Omental fat pad (tissue), 4 donors: ENCODE measurements at places on chromosomes 6 and 20.

DNA sequence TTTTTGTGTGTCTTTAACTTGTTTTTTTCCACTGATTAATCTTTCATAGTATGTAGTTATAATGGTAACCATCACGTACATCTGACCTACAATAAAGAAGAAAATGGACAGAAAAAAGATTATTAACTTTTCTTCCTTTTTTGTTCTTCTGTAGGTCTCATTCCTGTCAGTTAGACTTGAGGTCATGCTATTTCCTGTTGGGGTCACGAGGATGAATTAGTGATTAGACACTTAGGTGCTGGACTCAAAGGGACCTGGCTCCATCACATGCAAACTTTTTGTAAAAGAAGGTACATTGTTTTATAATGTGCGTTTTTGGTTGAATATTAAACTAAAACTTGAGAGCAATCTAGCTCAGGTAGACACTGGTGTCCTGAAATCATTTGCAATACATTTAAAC is 14.8 kb downstream of the MARCKS start:
- DNase-seq: no peak

GRCh38 chr6:51618563-51618962 is 468.9 kb downstream of the PKHD1 start:
- DNase-seq: no peak

- DNase-seq: no peak
Observed at GRCh38 chr6:139251691-139252390, 40.0 kb downstream of the TXLNB start.

DNA sequence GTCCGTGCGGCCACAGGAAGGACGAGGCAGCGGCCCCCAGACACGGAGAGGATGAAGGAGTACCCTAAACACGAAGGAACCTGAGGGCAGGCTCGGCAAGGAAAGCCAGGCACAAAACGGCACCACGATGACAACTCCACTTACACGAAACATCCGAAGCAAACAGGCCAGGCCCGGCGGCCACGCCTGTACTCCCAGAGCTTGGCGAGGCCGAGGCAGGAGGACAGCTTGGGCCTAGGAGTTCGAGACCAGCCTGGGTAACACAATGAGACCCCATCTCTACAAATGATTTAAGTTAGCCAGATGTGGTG is 13.4 kb downstream of the KCNQ2 start:
- no peak for DNase-seq

- DNase-seq: no peak
Observed at GRCh38 chr20:22450537-22450936, 133.8 kb downstream of the FOXA2 start.

DNA sequence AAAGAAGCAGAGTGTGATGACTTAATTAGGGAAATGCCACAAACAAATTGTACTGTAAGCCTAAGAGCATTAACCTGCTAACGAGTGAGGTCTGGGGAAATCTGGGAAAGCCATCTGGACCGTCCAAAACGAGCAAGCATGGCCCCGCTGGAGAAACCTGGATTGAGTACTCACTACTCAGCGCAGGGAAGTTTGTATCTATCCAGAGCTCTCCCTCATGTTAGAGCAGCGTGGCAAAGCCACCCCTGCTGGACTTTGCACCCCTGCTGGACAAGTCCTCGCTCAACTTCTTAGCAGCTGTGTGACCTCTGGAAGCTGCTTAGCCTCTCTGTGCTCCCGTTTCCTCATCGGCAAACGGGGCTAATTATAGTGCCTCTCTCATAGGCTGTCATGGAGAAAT is 37.3 kb downstream of the PSMG4 start:
- no peak for DNase-seq

DNA sequence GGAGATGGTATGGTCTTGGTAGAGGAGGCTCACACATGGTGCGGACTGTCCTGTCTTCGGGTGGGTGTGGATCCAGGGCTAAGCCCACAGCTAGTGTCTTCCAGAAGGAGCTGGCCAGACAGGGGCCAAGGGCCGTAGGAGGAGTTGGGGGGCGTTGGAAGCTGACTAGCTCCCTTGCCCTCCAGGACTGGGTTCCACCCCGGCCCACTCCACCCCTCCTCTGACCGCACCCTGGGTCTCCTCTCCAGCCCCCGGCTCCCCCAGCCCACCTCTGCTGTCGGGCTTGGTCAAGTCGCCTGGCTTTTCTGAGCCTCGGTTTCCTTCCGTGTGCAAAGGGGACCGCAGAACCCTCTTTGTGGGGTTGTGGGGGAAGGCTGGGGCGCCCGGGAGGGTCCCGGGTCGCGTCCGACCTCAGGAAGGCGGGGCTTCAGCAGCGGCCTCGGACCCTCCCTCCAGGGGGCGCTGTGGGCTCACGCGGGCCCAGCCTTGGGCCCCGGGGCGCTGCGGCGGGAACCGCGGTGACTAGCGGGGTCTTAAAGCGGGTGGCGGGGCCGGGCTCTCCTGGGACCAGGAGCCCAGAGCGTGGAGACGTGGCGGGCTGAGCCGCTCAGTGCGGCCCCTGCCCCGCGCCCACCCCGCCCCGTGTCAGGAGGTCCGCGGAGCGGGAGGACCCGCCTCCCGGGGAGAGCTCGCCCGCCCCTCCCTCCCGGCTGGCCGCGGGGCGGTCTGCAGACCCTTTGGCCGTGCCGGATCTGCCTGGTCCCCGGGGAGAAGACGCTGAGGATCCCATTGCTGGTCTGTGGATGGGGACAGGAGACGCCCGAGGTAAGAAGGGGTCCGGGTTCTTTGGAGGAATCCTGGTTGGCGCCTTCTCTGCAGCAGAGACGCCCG is 5.4 kb downstream of the NPBWR2 start:
- DNase-seq: no peak

DNA sequence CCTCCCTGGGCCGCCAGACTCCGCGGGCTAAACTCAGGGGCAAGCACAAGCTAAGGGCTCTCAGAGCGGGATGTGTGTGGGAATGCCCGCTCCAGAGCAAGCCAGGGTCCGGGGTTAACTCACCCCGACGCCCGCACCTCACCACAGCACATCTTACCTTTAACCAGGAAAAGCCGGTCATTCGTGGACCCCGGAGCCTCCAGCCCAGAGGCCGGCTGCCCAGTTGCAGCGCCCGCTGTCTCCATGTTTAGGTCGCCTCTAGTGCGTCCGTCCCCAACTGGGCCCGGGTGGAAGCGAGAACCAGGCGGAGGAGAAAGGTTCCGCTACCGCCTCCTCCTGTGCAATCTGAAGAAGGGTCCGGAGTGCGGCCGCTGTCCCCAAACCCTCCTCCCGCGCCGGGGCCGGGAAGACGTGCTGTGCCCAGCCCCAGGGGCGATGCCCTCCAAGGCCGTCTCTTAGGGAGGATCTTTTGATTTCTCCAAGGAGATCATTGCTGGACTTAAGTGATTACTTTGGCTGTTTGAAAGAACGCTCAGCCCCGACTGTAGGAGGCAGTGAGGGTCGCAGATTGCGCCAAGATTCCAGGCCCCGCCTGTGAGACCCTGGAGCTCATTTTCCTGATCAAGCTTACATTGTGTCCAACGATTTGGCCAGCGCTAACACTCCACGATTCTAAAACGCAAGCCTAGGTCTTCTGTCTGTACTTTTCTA is at the start of gene TMEM242:
Gene TMEM242, minus strand, starts transcription at position 265 of the 711 bp plus-strand sequence. Its CDS starts 20 bp downstream, at position 245.
- DNase-seq: peak; percentile 73

DNA sequence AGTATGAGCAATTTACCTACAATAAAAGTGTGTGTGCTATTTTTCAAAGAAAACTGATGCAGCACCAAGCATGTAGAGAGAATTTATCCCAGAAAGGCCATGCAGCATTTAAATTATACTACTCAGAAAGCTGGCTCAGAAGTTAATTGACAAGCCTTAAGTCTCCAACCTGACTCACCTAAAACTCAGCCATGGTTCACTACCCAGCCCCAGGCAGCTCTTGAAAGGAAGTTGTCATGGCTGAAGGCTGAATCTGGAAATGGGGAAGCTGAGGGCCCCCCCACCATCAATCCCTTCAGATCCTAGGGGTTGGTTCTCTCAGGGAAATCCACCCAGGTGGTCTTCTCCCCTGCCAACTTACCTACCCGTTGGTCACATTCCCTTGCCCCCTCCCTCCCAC is 19.7 kb downstream of the PPIL6 start:
- no peak for DNase-seq

DNA sequence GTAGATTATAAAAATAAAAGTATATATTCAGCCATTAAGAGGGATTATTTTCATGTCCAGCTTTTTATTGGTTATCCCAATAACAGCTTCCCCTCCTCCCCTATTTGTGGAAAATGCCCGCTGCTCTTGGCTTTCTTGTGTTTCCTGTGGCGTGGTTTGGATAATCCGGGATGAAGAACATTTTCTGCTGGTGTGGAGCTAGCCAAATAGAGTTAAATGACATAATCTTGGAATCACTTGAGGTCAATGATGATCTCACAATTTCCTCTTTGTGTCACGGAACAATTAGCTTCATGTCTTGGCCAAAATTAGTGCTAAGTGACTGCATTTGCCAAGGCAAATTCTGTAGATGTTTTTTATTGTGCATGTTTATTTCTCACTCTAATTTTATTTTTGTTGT is 394.0 kb downstream of the LAMA2 start:
- DNase-seq: no peak

GRCh38 chr20:46083101-46083500 is 6.7 kb downstream of the NCOA5 start:
- no peak for DNase-seq

DNA sequence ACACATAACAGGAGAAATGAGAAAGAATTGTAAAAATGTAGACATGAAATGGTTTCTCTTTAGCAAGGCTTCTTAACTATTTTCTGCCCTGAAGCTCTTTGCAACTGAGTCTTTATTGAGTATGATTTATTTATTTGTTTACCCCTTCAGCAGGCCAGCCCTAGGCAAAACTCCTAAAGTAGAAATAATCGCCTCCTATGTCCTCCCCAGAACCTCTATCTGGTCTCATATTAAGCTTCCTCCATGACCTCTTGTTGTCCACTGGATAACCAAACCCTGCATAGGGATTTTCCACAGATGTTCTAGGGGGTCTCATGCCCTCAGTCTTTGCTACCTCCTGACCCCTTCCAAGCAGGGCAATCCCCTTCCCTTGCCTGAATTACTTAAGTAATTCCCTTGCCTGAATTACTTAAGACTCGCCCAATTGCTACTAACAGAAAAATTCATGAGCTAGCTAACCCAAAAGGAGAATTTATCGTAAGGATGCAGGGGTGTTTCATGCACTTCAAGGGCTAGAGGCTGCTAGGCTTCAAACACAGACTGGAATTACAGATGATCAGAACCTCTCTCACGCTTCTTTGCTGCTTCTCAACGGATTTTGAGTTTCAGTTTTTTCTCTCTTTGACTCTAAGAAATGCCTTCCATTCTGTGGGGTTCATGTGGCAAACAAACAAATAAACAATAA is 425.9 kb upstream of the RNF217 start:
- no peak for DNase-seq

GRCh38 chr6:113347436-113347835 is 509.7 kb upstream of the MARCKS start:
- no peak for DNase-seq

- no peak for DNase-seq
Observed at GRCh38 chr6:133251688-133252087, 10.5 kb downstream of the EYA4 start.

DNA sequence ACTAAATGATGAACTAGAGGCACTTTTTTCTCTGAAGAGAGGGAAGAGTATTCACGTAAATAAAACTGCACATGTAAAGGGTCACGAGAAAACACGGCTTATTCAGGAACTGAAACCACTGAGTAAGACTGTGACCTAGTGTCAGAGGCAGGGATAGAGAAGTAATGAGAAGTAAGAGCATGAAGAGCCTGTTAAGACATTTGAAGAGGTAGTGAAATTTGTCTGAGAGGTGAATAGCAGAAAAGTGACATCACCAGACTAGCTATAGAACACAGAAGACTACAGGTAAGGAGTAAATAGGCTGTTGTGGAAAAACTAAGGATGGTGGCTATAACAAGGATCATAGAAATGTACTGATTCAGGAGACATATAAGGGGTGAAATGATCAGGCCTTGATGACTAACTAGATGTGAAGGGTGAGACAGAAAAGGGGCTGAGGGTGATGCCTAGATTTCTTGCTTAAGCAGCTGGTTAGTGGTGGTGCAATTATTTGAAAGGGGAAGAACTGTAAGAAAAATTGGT is 76.8 kb downstream of the REV3L start:
- no peak for DNase-seq
